ENCODE measurements at places on chromosomes 5 and 9.

DNA sequence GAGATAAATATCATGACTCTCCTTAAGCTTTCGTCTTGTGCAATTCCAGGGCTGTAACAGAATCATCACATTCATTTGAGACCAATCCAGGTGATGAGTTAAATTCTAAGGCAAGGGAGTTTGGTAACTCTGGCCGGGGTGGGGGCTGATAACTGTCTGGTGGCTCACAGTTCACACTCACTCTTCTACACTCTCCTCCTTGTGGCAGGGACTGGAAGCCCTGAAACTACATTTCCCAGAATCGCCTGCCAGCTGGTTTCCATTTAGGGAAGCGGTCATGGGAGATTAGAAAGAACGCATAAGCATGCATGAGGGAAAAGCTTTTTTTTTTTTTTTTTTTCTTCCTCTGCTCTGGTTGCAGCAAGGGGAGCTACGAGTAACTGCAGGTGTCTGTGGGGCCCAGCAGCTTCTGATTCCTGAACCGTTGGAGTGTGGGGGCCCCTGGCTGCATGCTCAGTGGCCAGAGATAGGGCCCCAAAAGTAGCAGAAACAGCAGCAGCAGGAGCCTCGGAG, 154.8 kb upstream of the TBC1D2 start:
- no peak for DNase-seq

DNA sequence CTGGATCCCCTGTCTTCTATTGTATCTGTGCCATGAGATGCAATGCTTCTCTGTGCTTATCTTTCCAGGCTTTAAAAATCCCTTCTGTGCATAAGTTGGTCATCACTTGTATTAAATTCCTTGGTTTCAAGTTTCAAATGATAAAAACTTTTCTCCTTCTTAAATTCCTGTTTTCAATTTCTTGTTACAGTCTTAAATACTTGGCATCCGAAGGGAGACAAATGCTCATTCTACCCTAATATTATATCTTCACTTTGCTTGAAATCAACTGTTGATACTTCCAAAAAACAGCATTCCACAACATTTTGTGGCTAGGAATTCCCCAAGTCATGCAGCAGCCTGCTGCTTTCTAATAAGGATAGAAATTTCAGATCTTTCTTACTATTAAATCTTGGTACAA, 413.2 kb upstream of the ACTBL2 start:
- no peak for DNase-seq

- no peak for DNase-seq
These were observed 53.8 kb upstream of the FBN2 start for GRCh38 chr5:128591598-128592455.

- no peak for DNase-seq
These were observed 27.5 kb downstream of the GPX3 start for GRCh38 chr5:151047814-151048425.

- DNase-seq, result no peak
These were observed 31.7 kb downstream of the CRB2 start for GRCh38 chr9:123387686-123388085.

- DNase-seq, result no peak
These were observed 204.8 kb upstream of the MEF2C start for GRCh38 chr5:89087551-89088318.

- no peak for DNase-seq
These were observed 1.2 kb upstream of the SLC1A3 start for GRCh38 chr5:36605241-36605640.

- DNase-seq, result peak; percentile 59
These were observed 28.4 kb upstream of the LRRC19 start for GRCh38 chr9:27033815-27034403.

DNA sequence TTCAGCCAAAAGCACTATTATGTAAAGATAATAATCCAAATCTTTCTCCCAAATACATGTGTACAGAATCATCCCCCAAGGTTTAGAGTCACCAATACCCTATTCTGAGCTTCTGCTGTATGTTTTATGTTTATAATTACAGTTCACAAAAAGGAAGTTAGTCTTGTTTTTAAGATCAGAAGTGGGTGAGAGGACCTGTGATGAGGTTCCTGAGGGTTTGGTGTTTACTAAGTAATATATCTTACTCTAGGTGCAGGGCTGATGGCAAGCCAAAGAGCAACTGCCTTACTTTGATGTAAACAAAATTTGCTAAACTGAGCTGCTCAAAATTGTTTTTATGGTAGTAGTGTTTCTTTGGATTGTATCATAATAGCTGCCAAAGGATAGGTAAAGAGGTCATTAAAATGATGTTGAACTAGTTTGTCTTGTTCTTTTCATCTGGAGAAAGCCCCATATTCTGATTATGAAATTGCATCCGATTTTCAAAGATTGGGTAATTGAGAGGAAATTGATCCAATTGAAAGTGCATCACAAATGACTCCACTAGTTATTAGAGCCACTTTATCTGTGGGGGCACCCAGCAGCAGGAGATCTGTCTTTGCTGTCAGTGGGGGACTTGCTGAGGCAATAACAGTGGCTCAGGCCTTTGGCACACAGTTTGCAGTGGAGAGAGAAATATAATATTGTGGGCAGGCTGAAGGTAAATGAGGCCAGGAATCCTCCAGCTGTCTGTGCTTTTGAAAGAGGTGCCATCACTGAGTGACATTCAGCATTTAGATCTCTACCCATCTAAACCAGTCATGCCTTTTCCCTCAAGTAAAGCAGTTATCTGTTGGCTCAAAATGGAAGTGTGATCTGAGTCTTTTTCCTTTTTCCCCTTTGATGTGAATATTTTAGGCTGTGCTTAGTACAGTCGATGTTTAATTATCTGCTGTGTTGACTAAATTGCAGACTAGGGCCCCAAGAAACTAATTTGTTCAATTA, 14.1 kb downstream of the TRIM32 start:
- peak; percentile 6 for DNase-seq

GRCh38 chr9:98226957-98227356, 28.5 kb downstream of the TBC1D2 start:
- no peak for DNase-seq

DNA sequence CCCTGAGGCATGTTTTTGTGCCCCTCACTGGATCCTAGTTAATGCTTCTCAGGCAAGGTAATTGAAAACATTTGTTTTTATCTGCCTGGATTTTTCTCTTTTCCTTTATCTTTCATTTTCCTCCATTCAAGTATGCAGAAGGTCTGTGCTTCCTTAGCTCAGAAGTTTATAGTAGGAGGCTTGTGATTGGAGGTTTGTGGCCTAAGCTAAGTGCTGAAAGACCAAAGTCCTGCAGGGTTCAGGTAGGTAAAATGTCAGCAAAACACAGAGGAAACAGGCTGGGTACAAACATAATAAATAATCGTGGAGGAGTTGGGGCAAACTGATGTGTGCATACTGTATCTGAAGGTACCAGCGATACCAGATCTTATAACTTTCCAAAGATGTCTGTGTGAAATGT, 230.9 kb upstream of the KLF4 start:
- no peak for DNase-seq

- no peak for DNase-seq
These were observed 871.9 kb upstream of the C9orf72 start for GRCh38 chr9:28445211-28445610.

- DNase-seq, result peak; percentile 80
These were observed at the start of gene LYSMD3 for GRCh38 chr5:90529194-90529938. Gene LYSMD3 (minus strand): TSS chr5:90529584. CDS start chr5:90525289, 4,295 bp downstream.

- DNase-seq, result no peak
These were observed 56.6 kb downstream of the GRAMD2B start for GRCh38 chr5:126479810-126480209.

DNA sequence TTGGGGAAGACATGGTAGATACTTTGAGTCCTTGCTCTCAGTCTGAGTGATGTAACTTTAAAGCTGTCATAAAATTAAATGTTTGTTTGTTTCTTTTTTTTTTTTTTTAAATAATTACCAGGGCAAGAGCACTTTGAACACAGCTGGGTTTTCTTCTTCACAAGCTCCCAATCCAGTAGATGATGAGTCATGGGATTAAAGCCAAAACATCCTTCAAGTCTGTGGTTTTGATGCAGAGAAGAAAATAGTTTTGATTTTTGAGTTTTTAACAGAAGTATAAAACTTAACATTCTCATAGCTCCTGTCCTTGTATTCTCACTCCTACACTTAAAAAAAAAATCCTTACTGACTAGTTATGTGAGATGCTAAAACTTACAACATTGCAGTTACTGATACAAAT, 34.8 kb upstream of the IL31RA start:
- DNase-seq, result no peak

- DNase-seq, result no peak
These were observed 39.9 kb downstream of the ERP44 start for GRCh38 chr9:100058699-100059579.

DNA sequence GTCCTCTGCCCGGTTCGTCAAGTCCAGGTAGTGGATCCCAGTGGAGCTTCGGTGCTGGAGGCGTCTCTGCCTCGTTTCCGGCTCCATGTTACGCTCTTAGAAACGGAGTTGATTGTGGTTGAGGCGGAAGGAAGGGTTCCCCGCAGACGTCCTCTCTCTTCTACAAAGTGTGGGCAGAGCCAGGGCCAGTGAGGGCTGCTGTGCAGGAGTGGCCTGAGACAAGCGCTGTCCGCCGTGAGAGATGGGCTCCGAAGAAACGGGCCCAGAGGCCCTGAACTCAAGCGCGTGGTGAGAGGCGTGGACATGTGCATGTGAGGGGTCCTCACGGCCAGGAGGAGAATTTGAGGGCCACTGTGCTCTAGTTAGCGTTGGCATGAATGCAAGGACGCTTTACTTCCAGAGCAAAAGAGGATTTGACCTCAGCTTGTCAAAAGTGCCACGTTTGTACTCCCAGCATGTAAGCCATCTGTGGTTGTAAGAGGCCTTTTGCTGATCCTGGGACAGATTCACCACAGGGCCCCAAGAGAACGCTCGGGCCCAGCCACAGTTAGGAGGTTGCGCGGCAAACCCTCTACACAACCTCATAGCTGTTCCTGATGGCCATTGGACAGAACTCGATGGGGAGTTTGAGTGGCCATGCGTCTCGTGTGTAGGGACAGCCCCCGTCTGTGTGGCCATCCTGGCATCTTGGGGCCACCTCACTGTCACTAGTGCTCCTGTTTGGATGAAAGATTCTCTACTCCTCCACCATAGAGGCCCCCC, 10.2 kb downstream of the MAN1B1 start:
- no peak for DNase-seq

GRCh38 chr5:44412286-44412685, 23.1 kb upstream of the FGF10 start:
- no peak for DNase-seq

GRCh38 chr5:60563696-60564324, 136.2 kb downstream of the DEPDC1B start:
- no peak for DNase-seq

DNA sequence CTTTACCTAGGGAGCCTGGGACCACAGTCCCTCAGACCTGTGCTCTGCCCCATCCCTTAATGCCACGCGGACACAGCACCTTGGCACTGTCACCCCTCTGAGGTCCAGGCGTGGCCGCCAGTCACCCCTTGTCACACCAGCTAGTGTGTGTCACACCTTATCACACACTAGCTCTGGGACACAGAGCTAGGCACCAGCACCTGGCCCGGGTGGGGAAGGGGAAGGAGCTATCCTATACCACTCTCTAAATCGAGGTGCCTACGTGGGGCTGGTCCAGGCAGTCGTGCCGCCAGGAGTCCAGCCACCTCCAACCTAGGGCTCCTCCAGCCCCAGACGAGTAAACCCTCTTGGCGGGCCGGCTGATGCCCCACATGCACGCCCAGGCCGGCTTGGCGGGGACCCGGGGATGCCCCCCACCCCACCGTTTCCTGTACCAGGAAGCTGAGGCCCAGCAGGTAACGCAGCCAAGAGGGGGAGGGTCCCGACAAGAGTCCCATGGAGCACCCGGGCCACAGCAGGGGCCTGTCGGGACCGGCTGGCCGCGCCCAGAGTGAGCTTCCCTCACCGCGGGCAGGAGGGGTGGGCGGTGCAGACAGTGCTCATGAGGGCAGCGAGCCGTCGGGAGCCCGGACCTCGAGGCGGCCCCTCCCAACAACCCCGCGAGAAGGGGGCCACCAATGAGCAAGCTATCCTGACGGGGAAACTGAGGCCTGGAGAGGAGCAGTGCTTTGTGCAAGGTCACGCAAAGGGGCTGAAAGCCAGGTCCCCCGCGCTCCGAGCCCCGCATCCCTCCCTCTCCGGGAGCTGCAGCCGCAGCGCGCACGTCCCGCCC, 550 bp downstream of the CORO2A start:
- DNase-seq, result peak; percentile 11

GRCh38 chr5:164012371-164012770, 507.0 kb downstream of the MAT2B start:
- no peak for DNase-seq

DNA sequence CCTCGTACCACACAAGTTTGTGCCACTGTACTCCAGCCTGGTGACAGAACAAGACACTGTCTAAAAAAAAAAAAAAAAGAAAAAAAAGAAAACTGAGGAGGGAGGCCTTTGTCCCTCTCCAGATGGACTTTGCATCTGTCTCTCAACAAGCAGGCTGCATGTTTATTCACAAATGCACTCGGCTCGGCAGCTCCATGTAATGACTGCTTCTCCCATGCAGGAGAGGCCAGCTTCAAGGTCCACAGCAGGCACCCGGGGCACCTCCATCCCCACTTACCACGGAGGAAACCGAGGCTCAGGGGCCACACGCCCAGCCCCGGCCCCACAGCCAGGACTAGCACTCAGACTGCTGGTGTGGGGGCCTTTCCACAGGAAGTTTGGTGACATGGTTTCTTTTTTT, 13.1 kb upstream of the NCS1 start:
- no peak for DNase-seq

DNA sequence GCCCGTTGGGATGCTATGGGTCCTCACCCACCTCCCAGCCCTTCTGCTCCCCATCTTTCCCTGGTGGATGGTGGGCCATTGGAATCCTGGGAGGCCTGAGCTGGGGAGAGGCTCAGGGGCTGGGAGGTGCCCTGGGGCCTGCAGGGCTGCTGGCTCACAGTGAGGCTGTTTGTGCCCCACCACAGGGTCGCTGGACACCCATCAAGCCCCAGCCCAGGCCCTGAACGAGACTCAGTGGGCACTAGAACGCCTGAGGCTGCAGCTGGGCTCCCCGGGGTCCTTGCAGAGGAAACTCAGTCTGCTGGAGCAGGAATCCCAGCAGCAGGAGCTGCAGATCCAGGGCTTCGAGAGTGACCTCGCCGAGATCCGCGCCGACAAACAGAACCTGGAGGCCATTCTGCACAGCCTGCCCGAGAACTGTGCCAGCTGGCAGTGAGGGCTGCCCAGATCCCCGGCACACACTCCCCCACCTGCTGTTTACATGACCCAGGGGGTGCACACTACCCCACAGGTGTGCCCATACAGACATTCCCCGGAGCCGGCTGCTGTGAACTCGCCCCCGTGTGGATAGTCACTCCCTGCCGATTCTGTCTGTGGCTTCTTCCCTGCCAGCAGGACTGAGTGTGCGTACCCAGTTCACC, 4.9 kb upstream of the AIF1L start:
- DNase-seq, result peak; percentile 7

DNA sequence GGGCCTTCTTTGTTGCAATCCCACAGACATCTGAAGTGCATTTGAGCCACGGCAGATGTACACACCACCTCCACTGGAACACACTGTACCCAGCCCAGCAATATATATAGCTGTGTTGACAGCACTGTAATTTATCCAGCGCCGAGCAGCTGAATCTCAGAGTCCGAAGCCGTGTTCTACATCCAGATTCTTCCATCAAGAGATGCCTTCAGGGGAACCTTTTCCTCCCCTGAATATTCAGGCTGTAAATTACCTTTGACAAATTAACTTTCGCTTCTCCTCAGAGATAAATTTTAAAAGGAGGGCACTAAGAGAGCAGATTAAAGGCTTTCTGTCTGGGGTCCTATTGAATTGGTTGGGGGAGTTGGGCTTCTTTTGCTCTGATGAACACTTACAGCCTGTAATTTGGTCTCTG, 76.4 kb downstream of the ROR2 start:
- no peak for DNase-seq
